MV-4-11 (cell line): ENCODE measurements at places on chromosomes 6 and 20.

DNA sequence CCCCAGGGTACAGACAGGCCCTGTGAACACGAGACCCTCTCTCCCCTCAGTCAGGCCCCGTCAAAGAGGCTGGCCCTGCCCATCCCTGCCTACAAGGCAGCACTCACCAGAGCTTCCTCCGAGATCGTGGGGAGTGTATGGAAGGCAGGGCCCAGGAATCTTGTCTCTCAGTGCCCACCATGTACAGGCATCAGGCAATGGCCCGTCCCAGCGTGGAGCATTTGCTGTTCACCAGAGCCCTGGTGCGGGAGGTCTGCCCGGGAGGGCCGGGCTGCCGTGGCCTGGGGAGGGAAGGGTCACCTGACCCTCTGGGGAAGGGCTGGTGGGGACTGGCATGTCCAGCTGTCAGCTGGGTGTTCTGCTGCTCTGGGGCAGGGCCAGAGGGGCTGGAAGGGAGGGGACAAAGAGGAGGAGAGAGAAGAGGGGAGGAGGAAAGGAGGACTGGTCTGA lies at the start of gene IP6K3:
IP6K3 (minus strand) TSS at position 255 of the 450 bp plus-strand sequence. CDS start 11,429 bp downstream, outside the sequence.
- DNase-seq = no peak

GRCh38 chr6:4349931-4350330 lies 214.6 kb upstream of the ECI2 start:
- DNase-seq = no peak

GRCh38 chr6:16855460-16855859 lies 94.2 kb upstream of the ATXN1 start:
- peak; percentile 38 for DNase-seq

DNA sequence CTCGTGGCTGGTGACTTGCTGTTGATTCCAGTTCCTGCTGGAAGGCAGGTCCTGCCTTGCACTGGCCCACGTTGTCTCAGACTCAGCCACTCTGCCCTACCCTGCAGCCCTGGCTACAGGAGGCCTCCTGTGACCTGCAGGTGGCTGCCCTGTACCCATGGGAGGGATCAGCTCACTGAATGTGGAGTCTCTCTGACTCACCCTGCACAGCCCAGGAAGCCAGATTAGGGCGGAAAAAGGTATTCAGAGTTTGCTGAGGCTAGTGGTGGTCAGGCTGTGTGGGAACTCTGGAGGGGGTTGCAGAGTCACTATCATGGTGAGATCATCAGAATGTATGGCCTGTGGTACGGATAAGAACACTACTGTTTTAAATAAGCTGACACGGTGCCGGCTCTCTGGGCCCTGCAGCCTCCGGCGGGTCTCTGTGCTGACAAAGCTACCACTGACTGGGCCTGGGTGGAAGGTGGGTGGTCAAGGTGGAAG lies 24.7 kb upstream of the PYGB start:
- peak; percentile 23 for DNase-seq

DNA sequence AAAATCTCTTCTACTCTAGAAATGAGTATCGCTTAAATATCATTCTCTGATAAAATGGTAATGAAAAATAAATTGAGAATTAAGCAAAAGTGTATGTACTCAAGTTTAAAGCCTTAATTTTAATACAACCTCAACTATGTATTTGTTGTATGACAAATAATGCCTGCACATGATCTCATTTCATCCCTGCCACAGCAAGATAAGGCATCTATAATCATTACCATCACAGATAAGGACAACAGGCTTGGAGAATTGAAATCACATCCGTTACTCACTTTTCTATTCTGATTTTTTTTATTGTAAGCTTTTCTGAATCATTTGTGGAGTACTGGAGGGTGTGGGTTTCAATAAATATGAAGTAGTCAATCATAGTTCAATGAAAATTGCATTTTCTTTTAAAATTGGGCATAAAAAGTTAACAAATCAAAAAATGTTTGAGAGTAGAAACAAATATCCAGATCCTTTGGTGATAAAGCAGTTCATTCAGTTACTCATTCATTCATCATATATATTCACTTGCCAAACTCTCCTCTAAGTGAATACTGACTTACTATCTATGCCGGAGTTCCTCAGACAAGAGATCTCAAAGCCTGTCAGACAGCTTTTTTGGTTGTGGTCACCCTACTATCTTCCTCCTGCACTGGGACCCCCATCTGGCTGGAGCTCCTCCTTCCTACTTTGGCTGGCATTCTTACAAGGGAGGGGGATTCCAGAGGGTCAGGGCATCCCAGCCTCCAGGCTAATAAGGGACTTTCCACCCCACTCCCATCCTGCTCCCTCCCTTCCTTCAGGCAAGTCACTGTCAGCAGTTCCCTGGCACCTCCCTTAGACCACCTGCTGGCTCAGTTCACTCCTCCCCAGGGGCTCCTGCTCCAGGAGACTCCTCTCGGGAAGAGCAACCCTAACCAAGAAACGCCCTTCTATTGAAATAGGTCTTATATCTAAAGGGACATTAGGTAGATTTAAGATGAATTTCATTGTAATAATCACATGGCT lies 118.6 kb downstream of the OGFRL1 start:
- DNase-seq = no peak

DNA sequence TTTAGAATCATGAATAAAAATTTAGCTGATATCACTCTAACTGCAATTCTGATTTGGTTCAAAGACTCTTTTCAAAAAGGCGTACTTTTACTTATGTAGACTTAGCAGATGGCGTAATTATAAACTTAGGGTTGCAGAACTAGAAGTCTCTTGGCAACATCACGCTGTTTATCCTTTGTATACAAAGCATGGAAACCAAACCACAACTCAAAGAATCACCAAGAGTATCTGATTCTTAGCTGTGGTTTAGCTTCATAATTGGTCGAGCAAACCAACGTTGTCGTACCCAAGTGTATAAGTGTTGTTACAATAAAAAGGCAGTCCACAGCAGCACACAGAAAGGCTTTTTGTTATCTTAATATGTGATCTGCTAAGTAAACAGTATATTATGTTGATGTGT lies 18.2 kb downstream of the STMND1 start:
- no peak for DNase-seq
